ENCODE measurements at places on chromosomes 6 and 20.

DNA sequence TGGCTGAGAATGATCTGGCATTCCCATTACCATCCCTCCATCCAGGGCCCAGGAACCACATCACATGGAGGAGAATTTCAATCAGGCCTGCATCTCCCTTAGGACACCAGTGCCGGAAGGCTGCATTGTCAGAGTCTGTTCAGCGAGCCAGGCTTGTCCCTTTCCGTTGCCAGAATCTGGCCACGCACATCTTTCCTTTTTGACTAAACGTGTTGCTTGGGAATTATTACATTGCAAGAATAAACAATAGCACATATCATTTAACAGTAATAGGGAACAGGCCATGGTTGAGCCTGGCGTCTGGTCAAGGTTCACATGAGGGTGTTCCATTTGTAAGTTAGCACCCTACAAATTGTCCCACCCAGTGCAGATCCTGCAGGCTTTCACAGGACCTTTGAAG lies 42.8 kb downstream of the SOBP start:
- DNase-seq, result no peak

DNA sequence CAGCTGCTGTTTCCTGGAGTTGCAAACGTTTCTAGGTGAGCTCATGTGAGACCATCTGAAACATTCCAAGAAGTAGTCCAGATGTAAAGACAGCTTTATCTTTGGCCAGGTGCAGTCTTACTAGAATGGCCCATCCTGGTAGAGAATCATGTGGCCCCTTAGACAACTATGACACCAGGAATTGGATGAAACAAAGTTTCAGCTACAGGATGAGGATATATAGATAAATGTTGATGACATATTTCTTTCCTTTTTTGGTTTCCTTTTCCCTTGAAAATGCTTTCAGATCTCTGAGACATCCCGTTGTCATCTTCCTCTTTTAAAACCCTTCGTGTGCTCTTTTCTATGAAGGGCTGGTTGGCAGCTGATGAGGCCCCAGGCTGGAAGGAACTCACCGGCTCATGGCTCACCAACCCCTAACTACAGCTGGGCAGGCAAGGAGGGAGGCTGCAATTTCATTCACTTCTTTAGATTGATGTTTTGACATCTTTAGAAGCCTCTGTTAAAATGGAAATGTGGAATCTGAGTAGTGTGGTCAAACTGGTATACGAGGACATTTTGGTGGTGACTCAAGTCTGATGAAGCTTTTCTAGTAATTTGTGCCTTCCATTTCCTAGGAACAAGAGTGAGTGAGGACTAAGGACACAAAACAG lies 167.9 kb upstream of the TNFAIP3 start:
- DNase-seq, result no peak

DNA sequence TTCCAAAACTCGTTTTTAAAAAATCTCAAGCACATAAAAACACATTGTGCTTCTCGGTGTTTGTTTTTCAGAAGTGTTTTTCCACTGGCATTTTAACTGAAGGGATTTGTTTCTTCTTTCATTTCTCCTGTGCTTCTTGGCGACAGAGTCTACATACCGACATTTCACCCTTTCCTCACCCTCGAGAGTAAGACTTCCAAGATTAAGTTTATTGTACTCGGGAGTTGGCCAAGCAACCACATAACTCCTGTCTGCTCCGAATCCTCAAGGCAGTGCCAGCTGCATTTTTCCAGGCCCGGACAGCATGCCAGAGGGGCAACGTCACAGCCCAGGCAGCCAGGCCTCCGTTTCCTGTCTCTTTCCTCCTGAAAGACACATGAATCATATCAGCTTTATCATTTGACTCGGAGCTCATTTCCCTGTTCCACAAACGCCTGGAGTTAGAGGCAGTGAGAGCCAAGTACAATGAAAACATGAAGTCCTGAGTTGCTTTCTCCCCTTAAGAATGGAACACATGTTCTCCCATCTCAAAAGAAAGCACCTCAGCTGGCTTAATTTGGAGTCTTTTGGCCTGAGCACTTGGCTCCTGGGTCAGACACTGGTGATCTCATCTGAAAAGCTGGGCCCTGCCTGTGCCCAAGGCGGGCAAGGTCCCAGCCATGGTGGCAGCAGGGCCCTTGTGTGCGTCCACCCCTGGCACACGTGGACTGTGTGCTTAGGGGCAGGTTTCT lies 23.2 kb upstream of the FAM50B start:
- peak; percentile 98 for DNase-seq

- no peak for DNase-seq
These were observed 50.8 kb upstream of the TGM3 start for GRCh38 chr20:2244993-2245392.

DNA sequence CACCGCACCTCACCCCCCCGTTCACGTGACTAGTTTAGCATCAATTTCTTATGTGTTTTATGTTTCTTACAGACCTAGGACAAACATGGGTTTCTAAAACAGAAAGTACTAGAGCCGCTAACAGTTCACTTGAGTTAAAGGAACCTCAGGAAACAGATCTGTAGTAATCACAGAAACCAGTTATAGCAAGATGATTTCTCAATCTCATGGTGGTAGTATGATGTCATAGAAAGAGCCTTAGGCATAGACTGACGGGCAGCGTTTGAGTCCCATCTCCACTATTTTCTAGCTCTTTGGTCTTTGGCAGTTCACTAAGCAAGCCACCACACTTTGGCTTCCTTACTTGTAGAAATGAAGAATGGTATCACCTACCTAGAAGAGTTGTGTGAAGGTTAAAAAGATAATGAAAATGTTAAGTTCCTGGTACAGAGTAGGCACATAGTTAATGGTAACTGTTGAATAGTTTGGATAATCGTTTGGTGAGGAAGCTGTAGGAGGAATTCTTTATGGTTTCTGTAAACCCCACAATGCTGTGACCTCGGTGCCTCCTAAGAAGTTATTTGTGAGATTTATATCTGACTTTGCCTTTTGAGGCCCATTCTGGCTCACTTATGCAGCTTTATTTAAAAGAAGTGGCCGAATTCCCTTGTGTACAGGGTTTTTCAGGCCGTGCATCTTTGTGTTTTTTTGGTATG lies 21.3 kb downstream of the CTNNBL1 start:
- DNase-seq, result peak; percentile 43

DNA sequence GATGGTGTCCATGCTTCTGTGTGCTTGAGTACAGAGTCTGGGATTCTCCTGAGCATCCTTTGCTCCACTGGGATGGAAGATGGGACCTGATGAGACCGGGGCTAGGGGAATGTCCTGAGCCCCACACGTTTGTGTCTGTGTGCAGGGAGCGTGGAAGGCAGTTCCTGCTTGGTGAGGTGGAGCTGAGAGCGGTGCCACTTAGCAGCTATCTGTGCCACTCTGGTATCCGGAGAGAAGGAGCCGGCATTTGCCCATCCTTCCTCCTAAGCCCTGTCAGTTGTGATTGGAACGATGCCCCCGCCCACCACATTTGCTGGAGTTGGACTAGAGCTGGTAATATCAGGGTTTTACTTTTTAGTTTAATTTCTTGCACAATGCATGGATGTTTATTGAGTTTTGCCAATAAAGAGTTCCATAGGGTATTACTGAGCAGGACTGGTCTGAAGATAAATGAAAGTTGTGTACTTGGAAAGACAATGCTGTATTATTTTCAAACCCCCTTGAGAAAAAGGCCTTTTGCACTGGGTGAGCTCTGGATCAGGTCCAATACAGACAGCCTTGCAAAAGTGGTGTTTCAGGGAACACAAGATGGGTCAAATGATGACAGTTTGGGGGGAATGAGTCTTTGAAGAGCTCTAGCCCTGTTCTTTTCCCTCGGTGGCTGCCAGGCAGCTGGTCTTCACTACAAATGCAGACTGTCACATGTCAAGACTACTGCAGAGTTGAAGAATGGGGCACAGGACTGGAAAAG lies 130.8 kb downstream of the SYCP2 start:
- DNase-seq, result no peak

DNA sequence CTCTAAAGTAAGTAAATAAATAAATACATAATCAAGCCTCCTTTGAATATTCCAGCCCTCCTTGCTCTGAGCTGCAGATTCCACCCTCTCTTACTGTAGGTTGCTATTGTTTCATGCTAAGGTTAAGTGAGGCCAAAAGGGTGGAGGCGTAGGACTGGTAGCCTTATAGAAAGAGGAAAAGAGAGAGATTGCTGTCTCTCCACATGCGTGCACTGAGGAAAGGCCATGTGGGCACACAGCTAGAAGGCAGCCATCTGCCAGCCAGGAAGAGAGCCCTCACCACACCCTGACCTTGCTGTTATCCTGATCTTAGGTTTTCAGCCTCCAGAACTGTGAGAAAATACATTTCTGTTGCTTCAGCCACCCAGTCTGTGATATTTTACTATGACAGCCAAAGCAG lies 87.4 kb upstream of the SHLD1 start:
- DNase-seq, result no peak

- DNase-seq, result no peak
These were observed 27.9 kb upstream of the TBC1D7 start for GRCh38 chr6:13355999-13356785.

- DNase-seq, result peak; percentile 42
These were observed 6.5 kb downstream of the MBOAT1 start for GRCh38 chr6:20205722-20206161.

- no peak for DNase-seq
These were observed 145.5 kb downstream of the ERMARD start for GRCh38 chr6:169896826-169897456.

Data from astrocyte of the spinal cord (primary cell).